ENCODE measurements at places on chromosomes 4 and X. TPM values are rescaled to one million over a fixed set of nuclear protein-coding genes. Genes with fewer than 3 reads are reported as not detected.
A peak's percentile ranks its signal among the peaks of the same experiment; 100 is the strongest.

The MAOB gene
- 0.72 TPM for total RNA-seq

The CRMP1 gene
- under 0.01 TPM for total RNA-seq

The PRR32 gene
- not detected for total RNA-seq

The DMRTC1 gene
- not detected for total RNA-seq

- no peak for DNase-seq
These were observed 665 bp downstream of the RBM41 start for GRCh38 chrX:107117993-107118321.

GRCh38 chrX:40266490-40267333 lies 169.0 kb upstream of the BCOR start:
- DNase-seq: peak; percentile 93

GRCh38 chr4:120007191-120007871 lies 59.3 kb downstream of the MAD2L1 start:
- no peak for DNase-seq

DNA sequence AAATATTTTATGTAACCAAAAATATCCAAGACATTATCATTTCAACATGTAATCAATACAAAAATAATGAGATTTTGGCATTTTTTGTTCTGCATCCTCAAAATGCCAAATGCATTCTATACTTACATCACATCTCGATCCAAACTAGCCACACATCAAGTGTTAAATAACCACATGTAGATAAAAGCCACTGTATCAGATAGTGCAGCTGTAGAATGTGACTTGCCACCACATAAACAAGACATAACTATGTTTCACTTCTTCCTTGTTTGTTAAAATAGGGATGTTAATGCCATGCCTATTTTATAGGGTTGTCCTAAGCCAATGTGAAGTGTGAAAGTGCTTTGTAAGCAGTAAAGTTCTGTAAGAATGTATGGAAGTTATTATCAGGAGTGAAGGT lies 20.9 kb downstream of the INTS6L start:
- no peak for DNase-seq

DNA sequence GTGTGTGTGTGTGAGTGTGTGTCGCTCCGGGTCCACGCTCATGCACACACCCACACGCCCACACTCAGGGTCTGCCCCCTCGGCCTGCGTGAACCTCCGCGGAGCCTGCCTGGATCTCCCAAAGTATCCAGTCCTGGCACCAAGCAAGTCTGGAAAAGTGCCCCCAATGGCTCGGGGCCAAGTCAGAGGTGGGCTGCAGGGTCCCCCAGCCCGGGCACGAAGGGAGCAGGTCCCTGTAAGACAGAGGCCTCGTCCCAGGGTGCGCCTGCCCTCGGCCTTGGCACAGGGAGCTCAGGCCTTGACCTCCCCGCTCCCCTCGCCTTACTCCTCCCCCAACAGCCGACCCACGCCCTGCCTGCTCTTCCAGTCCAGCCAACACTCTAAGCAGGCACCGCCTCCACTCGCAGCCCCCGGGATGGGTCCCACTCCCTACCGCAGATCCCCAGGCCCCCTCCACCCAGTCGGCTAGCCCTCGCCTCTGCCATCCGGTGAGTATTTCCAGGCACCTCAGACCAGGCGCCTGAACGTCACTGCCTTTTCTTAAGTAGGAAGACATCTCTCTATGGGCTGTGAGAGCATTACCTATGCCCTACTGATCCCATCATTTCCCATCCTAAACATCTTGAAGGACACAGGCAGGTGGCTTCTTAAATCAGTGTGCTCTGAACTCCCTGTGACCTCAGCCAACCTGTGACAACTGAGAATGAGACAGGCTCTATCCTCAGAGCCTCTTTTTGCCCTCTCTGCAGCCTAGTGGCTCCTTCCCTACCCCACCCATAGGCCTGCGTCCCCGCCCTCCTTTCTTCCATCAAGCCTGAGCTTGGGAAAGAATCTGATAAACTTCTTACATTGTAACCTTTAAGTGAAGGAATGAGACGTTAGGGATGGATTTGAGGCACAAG lies 704 bp downstream of the FAM114A1 start:
- peak; percentile 64 for DNase-seq

DNA sequence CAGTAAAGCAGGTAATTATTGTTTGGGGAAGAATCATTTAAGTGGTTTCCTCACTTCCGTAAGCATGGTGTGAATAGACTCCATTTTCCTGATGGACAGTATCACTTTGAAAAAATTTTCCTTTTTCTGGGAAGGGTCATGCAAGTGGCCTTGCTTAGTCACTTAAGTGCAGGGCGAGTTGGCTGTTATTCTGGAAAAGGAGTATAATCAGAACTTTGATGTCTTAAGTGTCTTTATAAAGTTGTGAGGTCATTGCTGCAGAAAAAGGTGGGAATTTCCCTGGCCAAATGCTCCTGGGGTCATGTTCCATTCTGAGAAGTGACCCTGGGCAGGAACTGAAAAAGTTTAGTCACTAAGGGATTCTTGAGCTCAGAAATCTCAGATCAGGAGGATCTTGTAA lies 146.1 kb upstream of the OTUD4 start:
- no peak for DNase-seq

GRCh38 chr4:3807822-3808496 lies 41.8 kb downstream of the ADRA2C start:
- no peak for DNase-seq

DNA sequence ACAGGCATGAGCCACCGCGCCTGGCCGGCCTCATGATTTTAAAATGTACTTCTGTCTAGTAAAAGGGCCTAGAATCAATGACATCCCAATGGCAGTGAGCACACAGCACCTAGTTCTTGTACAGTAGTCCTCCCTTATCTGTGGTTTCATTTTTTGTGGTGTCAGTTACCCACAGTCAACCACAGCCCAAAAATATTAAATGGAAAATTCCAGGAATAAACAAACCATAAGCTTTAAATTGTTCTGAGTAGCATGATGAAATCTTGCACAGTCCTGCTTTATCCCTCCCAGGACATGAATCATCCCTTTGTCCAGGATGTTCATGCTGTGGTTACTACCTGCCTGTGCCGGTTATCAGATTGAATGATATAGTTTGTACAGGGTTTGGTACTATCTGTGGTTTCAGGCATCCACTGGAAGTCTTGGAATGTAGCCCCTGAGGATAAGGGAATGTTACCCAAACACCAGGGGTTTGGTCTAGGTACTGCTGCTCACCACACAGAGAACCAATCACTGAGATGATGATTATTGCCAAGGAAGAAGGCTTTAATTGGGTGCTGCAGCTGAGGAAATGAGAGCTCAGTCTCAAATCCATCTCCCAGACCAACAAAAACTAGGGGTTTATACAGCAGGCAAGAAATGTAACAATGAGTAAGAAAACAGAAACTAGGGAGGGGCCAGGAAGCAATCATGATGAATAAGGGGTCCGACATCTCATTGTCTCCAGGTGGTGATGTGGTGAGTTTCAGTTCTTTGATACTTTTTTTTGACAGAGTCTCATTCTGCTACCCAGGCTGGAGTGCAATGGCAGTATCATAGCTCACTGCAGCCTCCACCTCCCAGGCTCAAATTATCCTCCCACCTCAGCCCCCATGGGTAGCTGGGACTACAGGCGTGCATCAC lies 16.2 kb upstream of the FHL1 start:
- peak; percentile 79 for DNase-seq

- no peak for DNase-seq
These were observed 21.9 kb downstream of the GPRIN3 start for GRCh38 chr4:89285745-89286144.

DNA sequence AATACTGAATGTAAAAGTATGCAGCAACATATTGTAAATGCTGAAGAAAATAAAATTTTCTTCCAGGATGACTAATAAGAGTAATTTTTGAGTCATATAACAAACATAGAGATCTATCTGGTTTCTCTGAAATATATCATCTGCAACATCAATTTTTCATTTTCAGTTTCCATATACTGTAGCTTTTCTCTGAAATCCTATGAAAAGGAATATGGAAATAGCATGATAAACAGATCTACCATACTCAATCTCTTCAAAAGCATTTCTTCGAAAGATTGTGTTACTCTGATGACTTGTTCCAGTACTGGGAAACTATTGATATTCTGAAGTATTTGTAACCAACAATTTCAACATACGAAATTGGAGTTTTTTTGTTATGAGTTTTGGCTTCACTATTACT lies 1156.7 kb downstream of the FAM133A start:
- no peak for DNase-seq

GRCh38 chr4:4677556-4678522 lies 136.0 kb upstream of the STX18 start:
- peak; percentile 83 for DNase-seq

DNA sequence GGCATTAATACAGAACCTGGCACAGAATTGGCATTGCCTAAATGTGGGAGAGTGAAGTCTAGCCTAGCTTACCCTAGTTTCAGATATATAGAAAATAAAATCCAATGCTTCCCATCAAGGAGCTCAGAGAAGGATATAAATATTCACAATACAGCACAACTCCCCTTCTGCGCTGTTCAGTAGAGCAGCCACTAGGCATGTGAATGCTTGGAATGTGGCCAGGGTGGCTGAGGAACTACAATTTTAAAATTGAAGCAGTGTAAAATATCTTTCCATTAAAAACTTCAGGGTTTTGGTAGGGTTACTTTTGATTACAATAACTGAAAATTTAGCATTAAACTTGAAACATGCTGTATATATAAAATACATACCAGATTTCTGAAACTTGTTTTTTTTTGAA lies 19.5 kb downstream of the ZNF518B start:
- no peak for DNase-seq

DNA sequence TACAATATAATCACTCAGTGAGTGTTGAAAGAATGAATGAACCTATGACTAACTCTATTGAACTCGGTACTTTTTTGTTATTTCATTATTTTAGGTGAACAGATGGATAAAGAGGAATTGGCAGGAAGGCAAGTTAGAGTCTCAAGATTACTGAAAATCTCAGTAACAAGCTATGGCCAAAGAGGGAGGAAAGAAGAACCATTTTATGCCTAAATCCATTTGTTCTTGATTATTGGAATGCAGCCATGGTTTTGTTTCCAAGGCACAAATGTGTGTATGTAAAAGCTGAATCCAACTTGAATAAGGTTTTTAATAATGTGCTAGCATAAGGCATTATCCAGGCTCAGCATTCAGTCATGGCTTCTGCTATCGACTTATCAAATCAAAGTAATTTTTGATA lies 196.4 kb downstream of the DTHD1 start:
- DNase-seq: no peak

GRCh38 chrX:118698516-118699170 lies 28.8 kb upstream of the IL13RA1 start:
- DNase-seq: no peak

- no peak for DNase-seq
These were observed 136.4 kb downstream of the REPS2 start for GRCh38 chrX:17082831-17083230.

DNA sequence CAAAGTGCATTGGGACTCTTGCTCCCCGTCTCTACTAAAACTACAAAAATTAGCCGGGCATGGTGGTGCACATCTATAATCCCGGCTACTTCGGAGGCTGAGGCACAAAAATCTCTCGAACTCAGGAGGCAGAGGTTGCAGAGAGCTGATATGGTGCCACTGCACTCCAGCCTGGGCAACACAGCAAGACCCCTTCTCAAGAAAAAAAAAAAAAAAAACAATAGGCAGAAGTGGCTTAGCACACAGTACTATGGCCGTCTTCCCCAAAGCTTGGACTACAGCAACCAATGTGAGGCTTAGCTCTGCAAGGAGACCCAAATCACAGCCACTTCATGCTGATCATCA lies 162.8 kb upstream of the PRDX4 start:
- no peak for DNase-seq

DNA sequence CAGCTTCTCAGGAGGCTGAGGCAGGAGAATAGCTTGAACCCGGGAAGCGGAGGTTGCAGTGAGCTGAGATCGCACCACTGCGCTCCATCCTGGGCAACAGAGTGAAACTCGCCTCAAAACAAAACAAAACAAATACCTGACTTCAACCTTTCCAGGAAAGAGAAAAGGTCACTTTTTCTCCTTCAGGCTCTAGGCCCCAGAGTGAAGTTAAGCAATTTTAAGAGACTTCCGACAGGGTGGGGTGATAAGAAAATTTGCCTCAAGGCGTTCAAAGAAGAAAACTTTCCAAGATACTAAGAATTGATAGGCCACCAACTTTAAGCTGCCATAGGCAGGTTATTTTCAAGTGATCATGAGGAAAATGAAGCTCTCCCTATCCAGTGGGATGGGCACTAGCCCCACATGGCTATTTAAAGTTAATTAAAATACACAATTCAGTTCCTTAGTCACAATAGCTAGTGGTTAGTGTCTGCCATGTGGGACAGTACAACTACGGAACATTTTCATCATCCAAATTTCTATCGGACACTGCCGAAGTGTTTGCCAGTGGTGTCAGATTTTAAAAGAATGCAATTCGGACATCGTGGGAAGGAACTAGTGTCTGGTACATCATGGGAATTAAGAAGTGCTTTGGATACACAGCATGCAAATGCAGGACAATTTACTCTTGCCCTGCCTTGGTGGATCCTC lies 33.0 kb downstream of the SMS start:
- no peak for DNase-seq

GRCh38 chr4:15649914-15650545 lies 5.1 kb downstream of the FBXL5 start:
- DNase-seq: no peak

DNA sequence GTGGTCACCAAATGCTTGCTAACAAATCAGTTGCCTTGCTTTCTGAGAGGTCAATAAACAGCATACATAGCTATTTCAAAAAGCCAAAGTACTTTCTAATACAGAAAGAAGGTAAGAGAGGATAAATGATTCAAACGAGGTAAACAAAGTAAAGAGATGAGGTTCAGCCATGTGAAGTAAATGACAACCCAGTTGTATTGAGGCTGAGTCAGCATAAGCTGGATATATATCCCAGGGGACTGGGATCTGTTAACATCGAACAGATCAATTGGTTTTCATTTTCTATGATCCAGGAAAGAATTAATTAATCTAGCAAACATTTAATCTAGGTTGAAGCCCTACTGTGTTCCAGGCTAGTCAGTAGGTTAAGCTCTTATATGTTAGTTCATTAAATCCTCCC lies 97.3 kb upstream of the GRIA3 start:
- DNase-seq: no peak

DNA sequence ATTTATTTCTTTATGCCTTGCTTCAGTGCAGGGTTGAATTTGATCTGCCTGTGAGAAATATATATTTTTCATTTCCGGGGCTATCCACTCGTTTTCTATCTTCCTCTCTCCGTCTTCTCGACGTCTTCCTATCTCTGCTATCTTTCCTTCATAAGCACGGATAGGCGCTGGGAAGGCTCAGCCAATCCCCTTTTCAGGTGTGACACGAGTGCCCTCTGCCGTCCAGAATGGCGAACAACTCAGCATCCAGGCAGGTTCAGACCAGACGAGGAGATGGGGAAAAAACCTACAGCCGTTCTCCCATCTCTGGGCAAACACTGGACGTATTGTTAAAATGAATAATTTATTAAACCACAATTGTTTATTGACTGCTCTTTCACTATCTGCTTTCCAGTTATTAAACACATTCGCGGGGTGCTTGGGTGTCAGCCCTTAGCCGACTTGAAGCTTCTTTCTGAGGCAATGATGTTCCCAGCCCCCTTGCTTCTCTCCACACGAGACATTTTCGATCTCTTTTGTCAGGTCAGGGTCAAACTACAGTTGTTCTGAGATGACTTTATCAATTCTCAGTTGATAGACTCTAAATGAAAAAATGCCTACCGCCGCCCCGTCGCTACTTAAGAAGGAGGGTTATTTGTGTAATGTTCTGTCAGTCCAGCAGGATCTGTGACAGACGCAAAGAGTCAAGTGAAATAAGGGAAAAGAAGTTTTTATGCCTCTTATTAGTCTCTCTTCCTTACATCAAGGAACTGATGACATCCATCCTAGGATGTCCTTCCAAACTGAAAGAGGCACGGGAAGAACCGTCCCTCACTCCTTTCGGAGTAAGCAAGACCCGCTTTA lies 96.3 kb upstream of the NOCT start:
- DNase-seq: peak; percentile 69

All from osteoblast (primary cell).